ENCODE measurements at places on chromosomes 1 and 21.

DNA sequence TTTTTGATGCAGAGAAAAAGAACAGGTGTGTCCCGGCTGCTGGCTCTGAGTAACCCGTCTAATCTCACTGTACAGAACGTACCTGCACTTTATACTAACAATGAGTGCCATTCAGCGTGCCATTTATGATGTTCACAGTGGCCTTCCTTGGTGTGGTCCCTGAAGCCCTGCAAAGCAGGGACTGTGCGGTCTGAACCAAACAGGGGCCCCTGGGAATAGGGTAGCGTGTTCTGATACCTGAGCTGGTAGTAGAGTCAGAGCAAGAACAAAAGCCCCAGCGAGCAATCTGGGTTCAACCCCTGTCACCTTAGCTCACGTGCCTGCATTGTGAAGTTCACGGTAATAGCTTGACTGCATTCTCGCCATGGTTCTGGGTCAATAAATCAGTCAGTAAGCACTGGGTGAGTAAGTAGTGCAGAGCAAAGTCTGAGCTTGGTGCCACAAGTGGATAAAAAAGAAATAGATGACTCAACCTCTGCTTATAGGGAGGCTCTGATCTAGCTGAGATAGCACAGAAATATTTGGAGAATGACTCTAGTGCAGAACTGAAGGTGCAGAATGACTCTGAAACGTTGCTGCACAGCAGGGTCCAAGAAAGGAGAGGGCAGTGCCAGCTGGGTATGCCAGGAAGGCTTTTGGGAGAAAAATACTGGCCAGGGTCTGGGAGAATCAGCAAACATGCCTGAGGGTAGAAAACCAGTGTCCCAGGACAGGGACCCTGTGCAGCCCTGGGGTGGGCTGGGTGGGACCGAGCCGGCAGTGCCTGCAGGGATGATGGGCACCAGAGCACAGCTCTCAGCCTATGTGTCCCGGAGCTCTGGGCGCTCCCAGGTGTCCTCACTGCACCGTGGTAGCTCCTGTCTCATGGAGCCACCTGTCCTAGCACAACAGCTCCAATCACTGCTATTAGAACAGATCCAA is 125.9 kb downstream of the RHOU start:
- DNase-seq, result peak; percentile 69

DNA sequence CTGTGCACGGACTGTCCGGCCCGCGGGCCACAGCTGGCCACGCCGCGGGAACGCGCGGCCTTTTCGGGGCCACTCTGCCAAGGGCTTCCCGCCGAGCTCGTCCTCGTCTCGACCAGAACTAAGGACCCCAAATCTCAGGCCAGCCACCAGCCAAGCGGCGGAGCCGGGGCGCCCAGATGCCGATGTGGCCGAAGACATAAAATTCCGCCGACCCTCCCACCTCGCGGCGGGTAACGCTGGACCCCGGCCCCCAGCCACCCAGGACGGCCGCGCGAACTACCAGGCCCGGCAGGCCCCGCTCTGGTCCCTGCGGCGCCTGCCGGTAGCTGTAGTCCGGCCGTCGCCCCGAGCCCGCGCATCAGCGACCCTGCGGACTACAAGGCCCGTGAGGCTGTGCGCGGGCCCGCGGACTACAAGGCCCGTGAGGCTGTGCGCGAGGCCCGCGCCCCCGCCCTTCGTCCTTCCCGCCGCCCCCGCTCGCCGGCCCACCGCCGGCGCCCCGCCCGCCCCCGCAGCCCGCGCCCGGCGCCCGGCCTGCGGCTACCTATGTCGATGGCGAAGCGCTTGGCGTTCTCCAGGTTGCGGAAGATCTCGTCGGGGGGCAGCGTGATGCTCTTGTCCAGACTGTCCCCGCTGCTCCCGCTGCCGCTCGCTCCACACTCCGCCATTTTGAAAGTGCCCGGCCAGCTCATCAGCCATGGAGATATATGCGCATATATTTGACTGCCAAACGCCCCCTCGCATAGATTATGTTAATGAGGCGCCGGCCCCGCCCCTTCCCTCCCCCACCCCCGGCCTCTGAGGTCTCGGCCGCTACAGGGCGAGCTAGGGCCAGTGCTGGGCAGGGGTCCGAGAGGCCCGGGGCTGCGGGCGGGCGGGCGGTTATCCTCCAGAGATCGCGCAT is at the start of gene PANK4:
Gene PANK4, minus strand, starts transcription at position 677 of the 904 bp plus-strand sequence. Its CDS starts 9 bp downstream, at position 668.
- DNase-seq, result peak; percentile 23

GRCh38 chr1:226967665-226968064 is 27.6 kb downstream of the COQ8A start:
- DNase-seq, result no peak

- peak; percentile 84 for DNase-seq
Measured at GRCh38 chr1:23777979-23778814, at the start of gene PITHD1. TSS of gene PITHD1 (plus strand) at chr1:23778418. CDS start at chr1:23778516, 98 bp downstream.

- DNase-seq, result no peak
Measured at GRCh38 chr1:8560611-8561544, 243.0 kb downstream of the SLC45A1 start.

- no peak for DNase-seq
Measured at GRCh38 chr1:155228096-155228427, 19.6 kb downstream of the MTX1 start.

DNA sequence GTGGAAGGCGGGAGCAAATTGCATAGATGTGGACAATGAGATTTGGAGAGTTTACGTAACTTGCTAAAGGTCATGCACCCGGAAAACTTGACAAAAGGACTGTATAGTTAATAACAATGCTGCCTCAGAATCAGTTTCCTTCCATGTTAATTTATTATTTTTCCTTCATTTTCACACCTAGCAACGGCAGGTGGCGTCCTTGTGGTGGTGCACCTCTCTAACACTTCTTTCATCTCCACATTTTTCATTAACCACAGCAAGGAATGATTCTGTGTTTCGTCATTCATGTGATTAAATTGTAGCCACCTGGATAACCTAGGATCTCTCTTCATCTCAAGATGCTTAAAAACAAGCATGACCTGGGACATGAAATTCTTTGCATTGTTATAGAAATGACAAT is 2133.0 kb downstream of the NCAM2 start:
- no peak for DNase-seq

GRCh38 chr1:183236158-183236725 is 50.2 kb downstream of the LAMC2 start:
- no peak for DNase-seq

- no peak for DNase-seq
Measured at GRCh38 chr21:42592156-42592820, 61.1 kb upstream of the PDE9A start.

GRCh38 chr1:93504247-93505033 is 56.5 kb downstream of the FNBP1L start:
- DNase-seq, result no peak

GRCh38 chr1:209769971-209770370 is 14.1 kb downstream of the TRAF3IP3 start:
- DNase-seq, result no peak

DNA sequence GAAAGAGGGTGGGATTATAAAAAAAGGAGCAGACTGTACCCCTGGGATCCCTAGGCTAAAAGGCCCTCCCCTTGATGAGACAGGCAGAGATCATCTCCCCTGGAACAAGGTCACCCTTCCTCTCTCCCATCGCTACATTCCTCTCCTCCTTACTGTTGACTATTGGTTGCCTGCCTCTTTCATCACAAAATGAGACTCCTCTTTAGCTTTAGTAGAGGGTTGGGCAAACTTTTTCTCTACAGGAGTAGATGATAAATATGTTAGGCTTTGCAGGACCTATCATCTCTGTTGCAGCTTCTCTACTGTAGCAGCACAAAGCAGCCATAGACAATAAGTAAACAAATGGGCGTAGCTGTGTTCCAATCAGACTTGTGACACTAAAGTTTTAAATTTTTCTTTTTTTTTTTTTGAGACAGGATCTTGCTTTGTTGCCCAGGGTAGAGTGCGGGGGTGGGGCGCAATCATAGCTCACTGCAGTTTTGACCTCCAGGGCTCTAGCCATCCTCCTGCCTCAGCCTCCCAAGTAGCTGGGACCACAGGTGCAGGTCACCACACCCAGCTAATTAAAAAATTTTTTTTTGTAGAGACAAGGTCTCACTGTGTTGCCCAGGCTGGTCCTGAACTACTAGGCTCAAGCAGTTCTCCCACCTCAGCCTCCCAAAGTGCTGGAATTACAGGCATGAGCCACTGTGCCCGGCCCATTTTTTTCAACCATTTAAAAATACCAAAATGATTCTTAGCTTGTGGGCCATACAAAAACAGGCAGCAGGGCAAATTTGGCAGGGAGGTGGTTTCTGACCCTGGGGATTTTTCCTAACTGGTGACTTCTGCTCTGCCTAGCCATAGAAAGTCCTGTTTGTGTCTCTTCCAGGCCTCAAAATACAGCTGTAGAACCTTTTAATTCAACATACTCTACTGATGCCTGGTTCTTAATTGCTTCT is 15.1 kb downstream of the MCL1 start:
- DNase-seq, result no peak

DNA sequence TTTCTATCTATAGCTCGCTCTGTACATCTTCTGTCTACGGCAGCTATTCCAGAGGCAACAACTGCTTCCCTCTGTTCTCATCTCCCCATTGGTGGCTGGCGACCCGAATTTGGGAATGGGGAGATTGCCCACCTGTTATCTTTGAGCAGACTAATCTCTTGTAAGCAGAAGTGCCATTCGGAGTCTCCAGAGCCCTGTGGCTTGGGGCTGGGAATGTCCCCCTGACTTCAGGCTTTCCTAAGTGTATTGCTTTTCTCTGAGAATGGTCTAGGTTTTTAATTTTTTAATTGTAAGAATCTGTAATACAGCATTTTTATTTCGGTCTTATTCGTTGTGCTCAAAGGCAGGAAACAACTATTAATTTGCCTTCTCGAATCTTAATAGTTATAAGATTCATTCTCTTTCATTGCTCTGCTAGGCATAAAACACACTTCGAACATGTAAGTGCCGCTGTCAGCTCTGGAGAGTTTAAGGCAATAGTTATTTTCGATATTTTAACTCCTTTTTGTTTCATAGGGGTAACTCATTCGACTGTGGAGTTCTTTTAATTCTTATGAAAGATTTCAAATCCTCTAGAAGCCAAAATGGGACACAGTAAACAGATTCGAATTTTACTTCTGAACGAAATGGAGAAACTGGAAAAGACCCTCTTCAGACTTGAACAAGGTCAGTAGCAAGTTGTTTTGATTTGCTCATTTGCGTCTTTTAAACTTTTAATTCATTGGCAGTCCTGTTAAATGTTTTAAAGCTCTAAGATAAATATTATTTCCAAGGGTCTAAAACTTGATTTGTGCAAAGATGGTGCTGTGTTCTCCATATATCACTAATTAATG is 514 bp downstream of the AGL start:
- no peak for DNase-seq

DNA sequence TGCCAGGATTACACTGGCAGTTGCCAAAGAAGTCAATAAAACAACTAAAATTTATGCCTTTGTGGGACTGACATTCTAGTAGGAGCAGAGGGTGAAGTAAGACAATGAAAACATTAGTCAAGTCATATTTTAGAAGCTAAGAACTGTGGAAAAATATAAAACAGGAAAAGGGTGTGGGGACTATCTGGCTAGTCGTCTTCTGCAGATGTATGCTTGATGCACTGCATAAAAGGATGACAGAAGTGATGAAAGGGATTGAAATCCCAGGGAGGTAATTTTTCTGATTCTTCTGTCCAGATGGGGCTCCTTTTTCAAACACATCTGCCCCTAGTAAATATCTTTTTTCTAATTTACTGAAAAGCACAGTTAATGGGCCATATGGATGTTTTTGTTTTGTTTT is 706.3 kb downstream of the ADGRL2 start:
- no peak for DNase-seq

DNA sequence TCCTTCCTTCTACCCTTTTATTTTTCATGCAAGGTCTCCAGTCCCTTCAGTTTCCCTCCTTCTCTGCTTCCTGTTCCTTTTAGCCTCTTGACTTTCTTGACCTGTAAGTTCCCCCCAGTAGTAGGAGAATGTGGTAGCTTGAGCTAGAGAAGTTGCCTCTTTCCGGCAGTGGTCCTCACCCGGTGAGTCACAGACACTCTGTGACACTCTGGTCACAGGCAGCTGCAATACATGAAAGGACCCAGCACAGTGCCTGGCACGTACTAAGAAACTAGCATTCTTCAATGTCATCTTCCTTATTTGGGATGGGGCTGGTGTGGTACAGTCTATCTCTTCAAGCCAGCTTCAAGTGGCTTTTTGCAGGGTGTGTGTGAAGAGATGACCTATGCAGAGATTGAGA is 16.0 kb downstream of the PFKFB2 start:
- no peak for DNase-seq

GRCh38 chr1:160855181-160855981 is 7.3 kb downstream of the CD244 start:
- no peak for DNase-seq

- no peak for DNase-seq
Measured at GRCh38 chr1:10744654-10745238, 51.7 kb downstream of the CASZ1 start.

GRCh38 chr1:70353601-70354331 is 756 bp downstream of the ANKRD13C start:
- DNase-seq, result no peak

- no peak for DNase-seq
Measured at GRCh38 chr1:226706684-226707083, 32.4 kb downstream of the ITPKB start.

- DNase-seq, result no peak
Measured at GRCh38 chr1:170461762-170462384, 70.1 kb upstream of the GORAB start.

- DNase-seq, result no peak
Measured at GRCh38 chr1:64539781-64540218, 69.9 kb downstream of the CACHD1 start.

- DNase-seq, result no peak
Measured at GRCh38 chr1:205741681-205742080, 8.3 kb downstream of the NUCKS1 start.

DNA sequence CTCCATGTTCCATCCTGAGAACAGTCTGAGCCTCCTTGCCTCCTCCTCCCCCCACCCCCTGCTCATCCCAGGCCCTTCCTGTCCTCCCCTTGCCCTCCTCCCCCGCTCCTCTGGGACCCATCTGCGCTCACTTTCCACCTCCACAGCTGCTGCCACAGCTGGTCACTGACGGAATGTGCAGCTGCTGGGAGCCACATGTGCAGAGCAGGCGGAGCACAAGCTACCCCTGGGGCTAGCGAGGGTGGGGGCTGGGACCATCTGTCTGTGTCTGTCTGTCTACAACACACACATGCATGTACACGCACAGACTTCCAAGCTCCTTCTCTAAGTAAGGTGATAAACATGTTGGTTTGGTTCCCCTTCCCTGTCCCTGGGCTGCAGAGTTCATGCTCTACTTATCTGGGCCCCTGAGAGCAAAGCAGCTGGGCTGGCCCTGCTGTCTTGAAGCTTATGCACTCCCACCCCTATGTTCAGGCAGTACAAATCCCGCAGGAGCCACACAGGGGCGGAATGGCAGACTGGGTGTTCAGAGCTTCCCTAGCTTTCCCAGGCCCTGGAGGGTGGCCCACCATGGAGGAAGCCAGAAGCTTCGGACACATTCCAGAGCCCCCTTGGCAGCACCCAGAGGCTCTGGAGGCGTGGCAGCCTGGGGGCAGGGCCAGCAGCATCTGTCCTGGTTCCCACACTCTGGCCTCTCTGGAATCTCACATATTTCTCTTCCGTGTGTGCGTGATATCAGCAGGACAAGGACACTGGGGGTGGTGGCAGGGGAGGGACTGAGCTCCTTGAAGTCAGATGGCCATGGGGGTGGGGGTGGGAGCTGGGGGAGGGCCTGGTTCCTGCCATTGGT is 7.0 kb upstream of the HEYL start:
- DNase-seq, result no peak

- peak; percentile 29 for DNase-seq
Measured at GRCh38 chr1:25246600-25247023, 642 bp downstream of the RSRP1 start.

All from NCI-H2107 (cell line).